Hepatic stellate cell (primary cell): ENCODE measurements at places on chromosomes 7 and 10.

- DNase-seq = no peak
Measured at GRCh38 chr7:22075561-22075960, 129.9 kb upstream of the CDCA7L start.

- peak; percentile 23 for DNase-seq
Measured at GRCh38 chr10:22713853-22714478, 412 bp downstream of the PIP4K2A start.

GRCh38 chr10:43594944-43595589 lies 11.2 kb upstream of the ZNF485 start:
- DNase-seq = no peak

DNA sequence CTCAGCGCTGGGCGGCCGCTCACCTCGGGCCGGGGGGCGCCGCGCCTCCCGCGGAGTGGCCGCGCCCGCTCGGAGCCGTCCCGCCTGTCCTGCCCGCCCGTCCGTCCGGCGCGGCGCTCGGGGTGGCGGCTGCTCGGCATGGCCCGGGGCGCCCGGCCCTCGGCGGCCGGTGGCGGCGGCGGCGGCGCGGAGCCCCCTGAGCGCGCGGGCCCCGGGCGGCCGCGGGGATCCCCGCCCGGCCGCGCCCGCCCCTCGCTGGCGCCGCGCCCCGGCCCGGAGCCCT lies 338 bp downstream of the SDK1 start:
- no peak for DNase-seq

DNA sequence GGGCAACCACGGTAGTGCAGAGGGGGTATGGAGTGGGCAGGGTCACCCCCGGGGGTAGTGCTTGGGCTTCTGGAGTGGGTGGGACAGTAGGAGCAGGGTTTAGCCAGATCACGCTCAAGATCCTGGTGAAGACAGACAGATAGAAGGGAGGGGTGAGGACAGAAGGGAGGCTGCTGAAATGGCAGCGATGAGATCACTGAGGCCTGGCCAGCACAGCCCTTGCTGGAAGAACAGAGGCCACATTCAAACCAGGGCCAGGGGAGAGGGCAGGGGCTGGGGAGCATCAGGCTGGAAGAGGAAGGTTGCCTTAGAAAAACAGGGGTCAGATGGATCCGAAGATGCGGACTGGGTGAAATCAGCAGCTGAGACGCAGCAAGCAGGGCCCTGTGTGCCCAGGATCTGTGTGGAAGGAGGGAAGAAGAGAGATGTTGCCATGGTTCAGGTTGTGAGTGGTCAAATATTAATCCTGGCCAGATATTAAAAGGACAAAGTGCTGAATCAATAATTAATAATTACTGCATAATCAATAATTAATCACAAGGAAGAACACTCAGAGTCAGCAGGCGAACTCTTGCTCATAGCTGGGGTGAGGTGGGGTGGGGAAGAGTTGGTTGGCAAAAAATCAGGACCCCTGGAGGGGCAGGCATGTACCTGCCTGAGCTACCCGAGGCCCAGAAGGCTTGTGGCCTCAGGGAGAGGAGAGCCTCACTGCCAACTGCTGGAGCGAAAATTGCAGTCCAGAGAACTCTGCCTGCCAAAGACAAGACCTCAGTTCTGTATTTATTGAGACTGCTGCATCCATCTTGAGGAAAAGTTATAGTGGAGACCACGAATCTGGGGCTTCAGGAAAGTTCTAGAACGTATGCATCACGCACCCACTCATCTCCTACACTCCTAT lies 105.7 kb downstream of the GRB10 start:
- no peak for DNase-seq

- DNase-seq = peak; percentile 21
Measured at GRCh38 chr7:35035511-35035961, 1.7 kb downstream of the DPY19L1 start.

DNA sequence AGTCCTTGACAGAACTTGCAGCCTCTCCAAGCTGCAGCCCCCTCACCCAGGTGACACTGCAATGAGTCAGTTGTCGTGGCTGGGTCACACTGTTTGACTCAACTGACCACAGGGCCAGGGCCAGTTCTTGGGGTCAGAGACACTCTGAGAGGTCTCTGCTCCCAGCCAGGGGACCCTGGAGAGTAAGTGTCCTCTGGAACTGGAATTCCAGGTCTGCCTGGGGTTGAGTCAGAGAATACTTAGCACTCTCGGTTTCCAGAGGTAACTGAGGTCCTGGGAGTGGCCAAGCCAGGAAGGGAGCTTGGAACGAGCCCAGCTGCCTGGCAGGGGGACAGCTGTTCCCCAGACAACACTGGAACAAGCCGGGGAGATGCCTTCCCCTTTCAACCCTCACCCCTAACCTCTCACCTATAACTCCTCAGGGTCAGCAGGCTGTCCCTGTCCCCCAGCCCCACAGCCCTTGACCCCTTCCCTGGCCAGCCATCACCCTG lies 2.2 kb upstream of the MYL10 start:
- no peak for DNase-seq

DNA sequence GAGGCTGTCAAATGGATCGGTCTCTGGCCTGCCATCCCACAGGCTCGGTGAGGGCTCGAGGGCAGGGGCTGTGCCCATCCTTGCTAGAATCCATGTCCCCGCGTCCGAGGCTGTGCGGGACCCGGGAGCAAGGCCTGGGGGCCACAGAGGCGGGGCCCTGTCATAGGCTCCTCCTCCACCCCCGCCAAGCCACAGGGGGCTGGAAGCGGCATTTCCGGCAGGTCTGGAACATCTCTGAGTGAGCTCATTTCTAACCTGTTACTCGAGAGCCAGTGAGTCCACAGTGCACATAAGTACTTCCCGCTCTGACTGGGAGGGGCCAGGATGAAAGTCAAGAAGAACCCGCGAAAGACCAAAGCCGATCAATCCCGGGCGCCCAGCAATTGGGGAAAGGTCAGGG lies 57.6 kb downstream of the NKX6-2 start:
- no peak for DNase-seq

DNA sequence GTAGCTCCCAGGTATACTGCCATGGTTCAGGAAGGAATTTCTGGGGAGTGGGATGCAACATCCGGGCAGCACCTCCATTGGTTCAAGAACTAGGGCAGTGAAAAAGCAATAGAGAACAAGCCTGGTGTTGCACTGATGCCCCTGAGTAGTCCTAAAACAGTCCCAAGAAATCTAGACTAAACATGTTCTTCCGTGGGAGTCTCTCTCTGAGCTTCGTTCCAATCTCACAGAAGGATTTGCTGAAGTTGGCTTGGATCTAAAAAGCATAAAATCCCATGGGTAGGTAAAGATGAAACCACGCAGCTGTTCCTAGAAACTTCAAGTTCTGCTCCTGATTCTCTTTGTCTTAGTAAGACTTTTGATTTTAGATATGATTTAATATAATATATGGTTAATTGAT lies 154.5 kb downstream of the PLXDC2 start:
- DNase-seq = no peak
